Stimulated activated CD4-positive, alpha-beta T cell treated with anti-CD3 and anti-CD28 coated beads, Interleukin-15, amount 100 ng/mL, for 48 hours (primary cell): ENCODE measurements at places on chromosomes 3 and 15.

DNA sequence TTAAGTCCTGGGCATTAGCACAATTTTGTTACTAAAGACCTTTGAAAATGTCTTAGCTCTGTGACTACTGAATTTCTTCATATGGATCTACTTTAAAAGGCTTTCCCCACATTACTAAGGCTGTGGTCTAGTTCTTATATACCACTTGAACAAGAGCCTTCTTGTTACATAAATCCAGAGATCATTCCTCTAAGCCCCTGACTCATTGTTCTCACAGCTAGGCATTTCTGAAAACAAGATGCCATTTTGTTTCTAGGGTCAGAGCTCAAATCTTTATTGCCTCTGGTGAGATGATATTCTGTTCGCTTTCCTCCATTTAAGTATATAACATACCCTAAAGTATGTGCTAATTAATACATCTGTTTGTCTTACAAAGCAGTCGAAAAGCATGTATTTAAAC lies 29.8 kb upstream of the LPP start:
- DNase-seq = no peak

GRCh38 chr3:147119989-147120388 lies 286.4 kb downstream of the ZIC4 start:
- DNase-seq = no peak

GRCh38 chr15:80545078-80545477 lies 140.9 kb downstream of the ARNT2 start:
- no peak for DNase-seq

GRCh38 chr3:43288850-43289249 lies 2.5 kb downstream of the SNRK start:
- no peak for DNase-seq

GRCh38 chr3:175212896-175213295 lies 353.8 kb downstream of the NAALADL2 start:
- no peak for DNase-seq

- DNase-seq = no peak
Observed at GRCh38 chr3:142973217-142974009, 9.9 kb upstream of the PAQR9 start.

DNA sequence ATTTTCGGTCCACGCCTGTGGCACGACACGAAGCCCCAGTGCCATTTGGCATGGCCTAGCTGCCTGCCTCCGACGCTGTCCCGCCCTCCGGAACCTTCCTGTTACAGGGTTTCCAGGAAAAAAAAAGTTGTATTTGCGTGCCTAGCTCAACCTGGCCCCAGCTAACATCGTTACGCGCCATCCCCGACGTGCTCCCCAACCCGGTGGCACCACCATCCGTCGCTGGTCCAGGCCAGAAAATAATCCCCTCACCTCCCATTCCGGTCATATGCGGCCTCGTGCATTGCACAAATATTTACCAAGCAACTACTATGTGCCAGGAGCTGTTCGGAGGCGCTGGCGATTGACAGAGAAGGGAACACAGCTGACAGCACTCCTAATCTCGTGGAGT lies 1.4 kb upstream of the CYP1A1 start:
- DNase-seq = no peak

- no peak for DNase-seq
Observed at GRCh38 chr15:23616536-23616935, 31.1 kb downstream of the MAGEL2 start.

GRCh38 chr15:99954361-99955180 lies 221.3 kb upstream of the LYSMD4 start:
- no peak for DNase-seq

DNA sequence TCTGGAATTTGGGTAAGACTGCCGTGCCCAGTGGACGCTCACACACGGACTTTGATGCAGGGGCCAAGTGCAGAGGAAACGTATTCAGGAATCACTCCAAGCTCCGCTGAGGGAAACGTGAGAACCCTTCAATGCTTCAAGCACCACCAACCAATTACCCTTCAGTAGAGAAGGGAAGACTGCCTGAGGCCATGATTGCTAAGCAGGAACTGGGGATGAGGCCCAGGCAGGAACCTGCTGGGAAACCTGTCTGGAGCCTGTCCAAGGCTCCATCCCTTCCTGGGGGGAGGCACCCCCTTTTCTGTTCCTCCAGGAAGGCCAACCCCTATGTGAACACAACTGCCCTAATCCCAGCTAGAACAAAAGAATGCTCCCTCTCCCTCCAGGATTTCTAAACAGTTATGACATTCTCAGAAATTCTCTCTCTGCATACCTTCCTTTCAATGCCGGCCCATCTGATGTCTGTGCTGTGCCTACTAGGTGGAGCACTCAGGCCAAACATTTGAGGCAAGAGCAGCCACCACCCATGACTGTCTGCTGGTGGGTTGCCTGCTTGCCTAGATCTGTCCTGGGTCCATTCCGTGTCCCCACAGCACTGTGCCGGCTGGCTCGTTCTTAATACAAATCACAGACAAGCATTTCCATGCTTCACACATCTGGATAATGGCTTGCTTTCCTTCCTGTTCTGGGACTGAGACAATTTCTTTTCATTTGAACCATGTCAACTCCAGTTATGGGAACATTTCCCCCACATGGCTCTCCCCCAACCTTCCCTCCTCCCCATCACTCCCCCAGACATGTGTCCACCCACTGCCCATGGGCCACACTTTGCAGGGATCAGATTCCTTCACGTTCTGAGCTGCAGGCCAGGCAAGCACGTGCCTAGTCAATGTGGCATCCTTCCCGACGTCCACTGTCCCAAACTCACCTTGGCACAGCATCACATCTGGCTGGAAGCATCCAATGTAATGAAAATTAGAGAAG lies 149.4 kb downstream of the ADAMTS17 start:
- no peak for DNase-seq

GRCh38 chr15:99550077-99550476 lies 15.7 kb upstream of the MEF2A start:
- no peak for DNase-seq

DNA sequence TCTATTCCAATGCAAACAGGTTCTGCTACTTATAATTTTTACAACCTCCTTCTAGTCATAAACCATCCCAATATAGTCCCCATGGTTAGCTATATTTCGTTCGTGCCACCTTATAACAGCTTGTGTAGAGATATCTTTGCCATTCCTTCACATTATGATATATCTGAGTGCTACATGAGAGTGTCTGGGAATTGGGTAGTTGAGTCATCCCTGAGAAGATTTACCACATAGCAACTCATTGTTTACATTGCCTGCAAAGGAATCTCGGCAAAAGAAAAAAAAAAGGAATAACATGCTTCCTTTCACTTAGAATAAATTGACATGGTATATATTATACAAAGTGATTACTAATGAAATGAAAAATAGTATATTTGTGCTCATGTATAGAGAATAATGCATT lies 86.0 kb upstream of the VGLL3 start:
- no peak for DNase-seq

DNA sequence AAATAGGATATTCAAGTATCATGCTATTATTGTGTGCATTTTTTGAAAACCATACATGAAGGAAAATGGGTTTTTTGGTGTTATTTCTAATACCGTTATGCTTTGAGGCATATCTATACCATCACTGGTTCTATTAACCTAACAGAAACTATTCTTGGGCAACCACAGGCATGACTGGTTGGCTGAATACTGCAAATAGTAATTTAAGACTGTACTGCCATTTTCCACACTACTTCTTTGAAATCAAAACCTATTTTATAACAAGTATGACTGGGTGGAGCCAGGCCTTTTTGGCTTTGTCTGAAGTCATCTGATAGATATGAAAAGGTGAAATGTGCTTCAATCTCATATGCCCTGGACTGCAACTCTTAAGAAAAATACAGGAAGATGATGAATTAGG lies 115.1 kb downstream of the ULK4 start:
- DNase-seq = no peak

DNA sequence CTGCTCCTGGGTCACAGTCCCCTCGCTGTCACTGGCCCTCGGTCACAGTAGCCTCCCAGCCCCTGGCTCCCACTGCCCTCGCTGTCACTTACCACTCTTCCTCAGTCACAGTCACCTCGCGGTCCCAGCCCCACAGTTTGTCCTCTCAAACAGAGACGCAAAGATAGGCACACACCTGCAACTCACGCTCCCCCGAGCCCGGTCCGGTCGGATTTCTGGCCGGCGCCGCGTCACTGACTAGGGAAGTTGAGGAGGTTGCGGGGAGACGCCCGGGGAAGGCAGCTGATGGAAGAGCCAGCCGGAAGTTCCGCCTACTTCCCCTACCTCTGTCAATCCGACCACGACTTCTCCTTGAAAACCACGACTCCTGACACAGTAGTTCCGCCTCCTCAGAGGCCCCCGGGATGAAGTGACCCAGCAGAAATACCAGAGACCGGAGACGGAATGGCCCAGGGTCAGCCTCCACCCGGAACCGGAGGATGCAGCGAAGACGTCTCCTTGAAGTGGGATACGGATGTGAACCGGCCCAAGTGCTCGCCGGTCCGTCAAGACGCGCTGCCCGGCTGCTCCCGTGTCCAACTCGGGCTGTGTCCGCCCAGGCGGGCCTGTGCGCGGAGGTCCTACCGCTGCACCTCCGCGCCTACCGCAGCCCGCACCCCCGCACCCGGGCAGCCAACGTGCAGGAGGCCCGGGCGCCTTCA lies at the start of gene PCYT1A:
PCYT1A (minus strand) TSS at position 287 of the 701 bp plus-strand sequence. CDS start 17,195 bp downstream, outside the sequence.
- DNase-seq = peak; percentile 69

GRCh38 chr3:185280572-185281365 lies 26.9 kb upstream of the EHHADH start:
- DNase-seq = no peak

GRCh38 chr15:87619161-87619960 lies 637.2 kb downstream of the NTRK3 start:
- no peak for DNase-seq

DNA sequence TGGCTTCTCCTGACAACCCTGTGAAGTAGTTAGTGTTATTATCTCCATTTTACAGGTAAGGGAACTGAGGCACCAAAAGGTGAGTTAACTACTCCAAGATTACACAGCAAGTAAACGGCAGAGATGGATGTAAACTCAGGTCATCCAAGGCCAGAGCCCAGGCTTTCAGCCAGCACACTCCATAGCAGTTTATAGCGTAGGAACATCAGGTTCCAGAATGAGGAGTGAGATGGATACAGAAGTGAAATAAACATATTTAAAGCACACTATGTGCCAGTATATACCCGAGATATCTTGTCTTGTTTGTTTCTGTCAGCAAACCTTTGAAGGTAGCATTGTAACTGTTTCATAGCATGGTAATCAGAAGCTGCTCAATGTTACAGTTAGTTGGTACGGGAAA lies 279.0 kb downstream of the OXSM start:
- DNase-seq = no peak

DNA sequence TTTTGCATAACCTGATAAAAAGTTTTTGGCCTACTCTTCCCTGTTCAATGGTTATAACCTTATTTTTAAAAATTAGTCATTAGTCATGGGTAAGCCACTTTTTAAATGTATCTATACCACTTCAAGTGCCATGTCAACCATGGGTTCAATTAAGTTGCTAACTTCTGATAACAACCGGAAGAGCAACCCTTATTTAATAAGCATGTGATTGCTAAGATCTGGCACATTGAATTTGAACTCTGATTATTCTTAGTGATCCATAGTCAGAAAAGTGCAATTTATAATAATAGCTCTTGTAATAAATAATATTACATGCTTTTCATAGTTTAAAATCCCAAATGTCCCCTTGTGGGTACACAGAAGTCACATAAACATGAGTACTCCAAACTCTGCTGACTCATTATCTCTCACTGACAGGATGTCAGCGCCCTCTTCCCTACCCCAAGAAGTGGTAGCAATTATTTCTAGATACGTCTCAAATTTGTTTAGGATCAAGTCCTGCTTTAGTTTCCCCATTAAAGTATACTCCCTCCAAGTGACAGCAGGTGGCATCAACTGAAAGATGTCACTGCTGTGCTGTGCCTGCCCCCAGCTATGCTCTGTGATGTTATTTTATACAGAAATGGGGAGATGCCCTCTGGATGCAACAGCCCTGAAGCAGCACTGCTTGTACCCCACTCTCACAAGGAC lies 18.6 kb downstream of the SAMD7 start:
- DNase-seq = no peak

GRCh38 chr3:64431526-64432091 lies 206.3 kb upstream of the PRICKLE2 start:
- DNase-seq = no peak

- DNase-seq = no peak
Observed at GRCh38 chr3:145649368-145649887, 511.6 kb downstream of the PLOD2 start.

DNA sequence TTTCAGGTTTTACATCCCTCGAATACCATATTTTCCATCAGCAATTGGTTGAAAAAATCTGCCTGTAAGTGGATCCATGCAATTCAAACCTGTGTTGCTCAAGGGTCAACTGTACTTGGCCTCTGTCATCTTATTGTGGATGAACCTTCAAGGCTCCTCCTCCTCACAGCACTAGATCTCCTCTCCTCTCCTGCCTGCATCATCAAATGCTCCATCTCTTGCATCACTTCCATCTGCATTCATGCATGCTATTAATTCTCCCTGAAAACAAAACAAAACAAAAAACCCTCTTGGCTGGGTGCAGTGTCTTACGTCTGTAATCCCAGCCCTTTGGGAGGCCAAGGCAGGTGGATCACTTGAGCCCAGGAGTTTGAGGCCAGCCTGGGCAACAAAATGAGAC lies 10.1 kb downstream of the BCL2L10 start:
- no peak for DNase-seq

- DNase-seq = no peak
Observed at GRCh38 chr3:170982733-170983132, 43.8 kb downstream of the SLC2A2 start.

- DNase-seq = no peak
Observed at GRCh38 chr3:129919806-129920205, 26.3 kb upstream of the TMCC1 start.

DNA sequence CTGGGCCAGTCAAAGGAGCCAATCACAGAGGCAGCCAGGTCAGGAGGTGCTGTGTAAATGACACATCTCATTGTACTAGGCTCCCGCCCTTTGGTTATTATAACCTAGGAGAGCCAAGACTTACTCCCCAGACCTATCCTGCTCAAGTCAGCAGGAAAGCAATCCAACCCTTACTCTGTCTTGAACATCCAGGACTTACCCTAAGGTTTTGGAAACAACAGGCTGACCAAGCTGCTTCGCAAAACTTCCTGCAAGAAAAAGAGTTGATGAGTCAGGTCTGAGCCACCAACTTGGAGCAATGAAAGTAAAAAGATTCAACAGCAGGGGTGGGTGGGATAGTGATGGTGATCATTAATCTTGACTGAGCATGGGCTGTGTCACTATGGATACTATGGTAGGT lies 144.4 kb downstream of the MYLK start:
- DNase-seq = no peak

GRCh38 chr3:155646669-155647068 lies 98.2 kb downstream of the PLCH1 start:
- no peak for DNase-seq

GRCh38 chr3:150132101-150132749 lies 161.5 kb upstream of the PFN2 start:
- DNase-seq = no peak
